Stimulated activated CD4-positive, alpha-beta T cell treated with anti-CD3 and anti-CD28 coated beads, Interleukin-4, amount 100 ng/mL, for 24 hours (primary cell): ENCODE measurements at places on chromosomes 4 and X.

DNA sequence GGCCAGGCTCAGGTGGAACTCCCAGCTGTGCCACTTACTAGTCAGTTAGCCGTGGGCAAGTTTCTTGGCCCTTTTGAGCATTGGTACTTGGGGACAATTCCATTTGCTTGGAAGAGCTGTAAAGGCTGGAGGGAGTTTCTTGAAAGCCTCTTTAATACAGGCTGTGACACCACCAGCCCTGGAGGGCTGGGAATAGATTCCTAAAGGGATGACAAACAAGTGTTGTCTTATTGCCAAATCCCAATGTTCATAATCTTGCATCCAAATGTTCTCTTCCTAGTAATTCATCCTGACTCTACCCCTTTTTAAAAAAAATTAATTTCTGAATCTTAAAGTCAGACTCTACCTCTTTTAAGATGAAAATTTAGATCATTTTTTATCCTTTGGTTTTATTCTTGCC, 14.6 kb upstream of the MED28 start:
- DNase-seq: no peak

GRCh38 chrX:150486011-150486410, 82.4 kb upstream of the MTM1 start:
- peak; percentile 53 for DNase-seq

DNA sequence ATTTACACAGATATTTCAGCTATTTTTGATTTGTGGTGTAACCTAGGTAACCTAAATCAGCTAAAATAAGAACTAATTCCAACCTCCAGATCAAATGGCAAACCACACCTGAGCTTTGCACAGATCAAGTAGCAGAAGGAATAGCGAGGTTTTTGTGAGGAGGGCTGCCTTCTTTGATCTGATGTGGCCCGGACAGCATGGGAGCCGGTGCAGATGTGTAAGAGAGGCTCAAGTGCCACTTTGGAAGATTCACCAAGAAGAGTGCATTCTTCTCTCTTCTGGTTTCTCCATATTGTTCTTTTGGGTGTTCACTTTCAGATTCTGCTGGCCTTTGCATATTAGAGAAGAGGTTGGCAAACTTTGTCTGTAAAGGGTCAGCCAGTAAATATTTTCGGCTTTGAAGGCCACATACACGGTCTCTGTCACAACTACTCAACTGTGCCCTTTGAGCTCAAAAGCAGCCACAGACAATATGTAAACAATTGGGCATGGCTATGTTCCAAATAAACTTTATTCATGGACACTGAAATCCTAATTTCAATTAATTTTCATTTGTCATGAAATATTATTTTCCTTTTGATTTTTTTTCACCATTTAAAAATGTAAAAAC, 78.9 kb upstream of the FAM9C start:
- no peak for DNase-seq

DNA sequence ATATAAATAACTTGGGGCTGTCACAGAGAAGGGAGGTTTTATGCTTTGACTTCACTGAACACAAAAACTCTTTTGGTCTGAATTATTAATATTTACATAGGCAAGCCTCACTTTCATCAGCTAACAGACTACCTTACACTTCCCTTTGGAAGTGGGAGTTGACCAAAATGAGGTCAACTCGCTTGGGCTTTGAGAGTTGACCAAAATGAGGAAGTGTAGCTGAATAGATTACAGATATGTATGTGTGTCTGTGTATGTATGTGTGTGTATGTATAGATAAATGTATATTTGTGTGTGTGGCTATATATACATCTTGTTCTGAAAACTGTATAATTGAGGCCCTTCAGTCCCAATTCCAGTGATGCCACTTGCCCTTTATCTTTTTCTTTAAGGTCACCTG, 113.3 kb upstream of the IL13RA1 start:
- DNase-seq: no peak

GRCh38 chr4:187302457-187303150, 578.9 kb upstream of the FAT1 start:
- no peak for DNase-seq

GRCh38 chrX:33272986-33273385, 61.6 kb upstream of the DMD start:
- DNase-seq: no peak

- no peak for DNase-seq
Measured at GRCh38 chrX:9153300-9153699, 119.4 kb upstream of the FAM9B start.

DNA sequence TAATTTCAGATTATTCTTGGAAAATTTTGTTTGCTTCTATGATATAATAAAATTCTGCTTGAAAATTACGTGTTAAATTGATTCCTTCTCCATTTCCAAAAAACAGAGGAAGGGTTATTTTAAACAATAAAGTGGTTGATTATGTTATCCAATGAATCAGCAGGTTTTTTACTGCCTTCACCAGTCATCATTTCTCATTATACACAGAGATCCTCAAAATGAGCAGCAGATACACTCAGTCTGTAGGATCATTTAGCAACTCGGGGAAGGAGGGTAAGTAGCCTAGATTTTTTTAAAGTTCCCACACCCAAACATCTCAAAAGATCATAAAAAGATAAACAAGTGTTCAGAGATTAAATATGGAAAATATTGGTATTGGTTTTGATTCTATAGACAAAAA, 6.8 kb upstream of the TMEM144 start:
- no peak for DNase-seq

GRCh38 chr4:30362436-30362835, 357.7 kb upstream of the PCDH7 start:
- DNase-seq: no peak

- DNase-seq: no peak
Measured at GRCh38 chr4:35325908-35326453, 918.3 kb downstream of the ARAP2 start.

DNA sequence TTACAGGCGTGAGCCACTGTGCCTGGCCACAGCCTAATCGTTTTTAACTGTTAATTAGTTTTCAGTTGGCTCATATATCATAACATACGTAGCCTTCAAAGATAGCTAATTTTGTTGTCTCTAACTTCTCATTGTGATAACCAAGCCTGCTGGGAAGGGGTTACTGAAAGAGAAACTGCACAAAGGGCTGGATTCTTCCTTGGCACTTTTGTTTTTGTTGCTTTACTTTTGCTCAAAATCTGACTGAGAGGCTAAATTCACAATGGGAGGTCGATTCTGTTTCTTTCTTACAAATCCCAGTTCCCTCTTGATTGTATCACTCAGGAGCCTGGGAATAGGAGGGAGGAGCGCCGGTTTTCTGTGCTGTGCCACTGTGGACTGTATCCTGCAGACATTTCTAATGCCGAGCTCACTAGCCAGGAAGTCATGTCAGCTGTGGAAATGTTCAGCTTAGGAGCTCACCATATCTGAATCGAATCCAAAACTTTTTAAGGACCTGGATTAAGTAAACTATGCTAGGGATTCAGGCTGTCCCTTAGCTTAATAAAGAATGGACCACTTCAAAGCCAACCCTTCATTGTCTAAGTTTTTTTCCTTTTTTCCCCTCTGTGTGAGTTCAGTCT, 120.5 kb upstream of the FAT1 start:
- no peak for DNase-seq

DNA sequence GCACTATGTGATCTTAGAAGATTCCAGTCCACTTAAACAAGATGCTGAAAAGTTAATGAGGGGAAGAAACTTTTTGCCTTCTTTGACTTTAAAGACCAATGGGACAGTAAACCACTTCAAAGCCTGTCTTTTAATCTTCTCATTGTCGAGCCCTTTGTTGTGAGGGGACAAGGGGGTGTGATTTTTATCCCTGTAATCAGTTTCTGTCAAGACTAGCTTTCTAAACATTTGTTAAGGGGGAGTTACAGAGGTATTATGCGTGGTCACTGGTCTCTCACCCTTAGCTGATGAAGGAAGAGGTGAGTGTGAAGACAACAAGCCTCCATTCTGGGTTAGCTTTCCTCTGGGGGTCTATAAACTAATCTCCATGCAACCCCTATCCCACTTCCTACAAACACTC, 409.3 kb downstream of the ARHGAP24 start:
- DNase-seq: no peak

DNA sequence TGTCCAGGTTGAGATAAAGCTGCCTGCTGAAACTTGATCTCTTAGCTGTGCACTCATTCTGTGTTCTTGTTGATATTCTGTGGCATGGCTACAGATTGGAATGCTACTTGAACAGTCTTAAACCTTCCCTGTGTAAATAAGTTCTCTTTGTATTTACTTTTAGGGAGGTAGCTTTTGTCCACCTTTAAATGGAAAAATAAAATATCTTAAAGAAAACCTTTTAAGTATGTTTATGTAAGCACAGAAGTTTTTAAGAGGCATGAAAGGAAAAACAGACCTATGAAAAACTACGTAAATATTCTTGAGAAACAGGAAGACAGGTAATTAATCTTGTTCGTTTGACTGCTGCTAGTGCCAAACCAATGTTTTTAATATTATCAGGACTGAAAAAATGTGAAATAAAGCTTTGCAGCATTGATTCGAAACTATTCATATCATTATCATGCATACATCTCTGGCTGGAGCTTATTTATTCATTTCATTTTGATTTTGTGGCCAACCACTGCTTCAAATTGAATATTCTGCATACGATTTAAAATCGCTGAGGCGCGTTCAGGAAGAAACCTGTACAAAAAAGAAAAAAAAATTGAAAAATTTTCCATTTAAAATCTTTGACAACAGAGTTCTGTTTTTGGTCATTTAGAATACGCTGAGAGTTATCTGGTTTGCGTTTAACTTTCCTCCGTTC, 17.8 kb downstream of the HSD17B13 start:
- DNase-seq: no peak

DNA sequence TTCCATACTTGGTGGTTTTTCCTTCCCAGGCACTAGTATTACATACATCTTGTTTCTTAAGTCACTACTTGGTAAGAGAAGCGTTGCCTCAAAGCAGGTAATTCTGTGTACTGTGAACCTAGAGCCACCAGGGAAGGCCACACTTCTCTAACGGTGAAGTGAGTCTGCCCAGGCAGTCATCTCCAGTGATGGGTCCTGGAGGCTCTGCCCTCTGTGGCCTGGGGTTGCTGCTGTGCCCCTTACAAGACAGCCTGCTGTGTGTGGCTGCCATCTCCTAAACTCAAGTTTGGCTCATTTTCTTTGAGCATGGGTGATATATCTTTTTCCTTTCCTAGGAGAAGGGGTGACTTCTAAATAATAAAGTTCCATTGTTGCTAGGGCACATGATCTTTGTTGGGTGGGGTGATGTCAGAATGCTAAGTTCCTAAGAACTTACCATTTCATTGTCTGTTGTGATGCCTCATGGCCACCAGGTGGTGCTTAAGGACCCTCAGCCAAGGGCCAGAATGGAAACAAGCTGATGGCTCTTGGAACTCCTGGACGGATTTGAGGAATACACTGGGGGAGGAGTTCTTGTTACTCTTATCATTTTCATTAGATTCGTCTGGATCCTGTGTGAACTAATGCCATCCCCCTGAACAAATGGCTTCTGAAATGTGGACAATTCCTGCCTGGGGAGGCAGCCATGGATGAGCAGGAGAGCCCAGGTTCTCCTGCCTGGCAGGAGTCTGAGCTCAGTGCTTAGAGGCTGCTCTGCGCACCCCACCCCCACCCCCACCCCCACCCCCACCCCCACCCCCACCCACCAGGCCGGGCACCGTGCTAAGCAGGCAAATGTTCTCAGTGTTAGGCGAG, 41.1 kb upstream of the WDR1 start:
- DNase-seq: peak; percentile 50
